Cortex of kidney (tissue), 1 donor: ENCODE measurements at places on chromosomes 3 and 15.

- no peak for DNase-seq
These were observed 73.0 kb downstream of the SCN10A start for GRCh38 chr3:38743043-38743442.

DNA sequence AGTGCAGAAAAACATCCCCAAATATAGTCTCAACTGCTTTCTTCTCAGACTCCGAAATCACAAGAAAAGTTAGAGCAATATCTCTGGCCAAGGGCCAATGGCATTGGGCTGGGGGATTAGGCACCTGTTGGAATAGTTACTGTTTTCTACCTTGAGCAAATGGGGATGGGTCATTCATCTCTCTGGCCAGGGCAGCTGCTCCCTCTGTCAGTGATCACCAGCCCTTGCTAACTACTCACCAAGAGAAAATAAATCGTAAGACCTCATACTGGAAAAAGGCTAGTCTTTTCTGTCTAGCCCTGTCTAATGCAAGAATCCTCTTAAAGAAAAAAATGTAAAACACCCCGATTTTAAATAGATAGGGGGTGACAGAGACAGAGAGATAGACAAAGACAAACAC lies 10.9 kb downstream of the CERS3 start:
- no peak for DNase-seq

DNA sequence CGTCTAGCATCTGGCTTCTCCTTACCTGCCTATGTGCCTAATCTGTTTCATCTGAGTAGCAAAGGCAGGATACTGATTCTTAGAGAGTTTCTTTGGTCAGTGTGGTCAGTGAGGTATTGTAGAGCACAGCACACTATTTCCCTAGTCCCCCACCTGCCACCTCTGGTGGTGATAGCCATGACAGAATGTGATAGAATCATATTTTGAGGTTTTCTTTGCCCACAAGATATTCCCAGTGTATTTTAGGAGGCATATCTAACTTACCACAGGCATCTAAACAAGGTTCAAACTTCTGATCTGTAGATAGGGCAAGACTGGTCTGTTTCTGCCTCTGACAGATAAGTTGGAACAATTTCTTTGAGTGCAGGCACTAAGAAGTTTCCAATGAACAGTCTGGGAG lies 188.0 kb downstream of the SOX2 start:
- no peak for DNase-seq

DNA sequence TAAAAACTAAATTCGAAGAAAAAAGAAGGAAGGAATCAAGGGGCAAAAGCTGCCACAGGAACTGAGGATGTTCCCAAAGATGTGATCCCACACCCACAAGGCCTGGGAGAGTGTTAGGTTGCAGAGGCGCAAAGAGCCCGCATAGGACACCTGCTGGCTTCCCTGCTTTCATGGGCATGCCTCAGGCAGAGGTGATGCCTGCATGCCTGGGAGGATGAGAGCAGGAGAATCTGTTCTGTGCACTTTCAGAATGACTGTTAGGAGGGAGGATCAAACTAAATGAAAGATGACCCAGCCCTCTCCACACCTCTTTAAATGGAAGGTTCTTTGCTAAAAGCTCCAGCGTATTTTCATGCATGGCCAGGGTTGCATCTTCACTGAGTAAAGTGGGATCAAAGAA lies 162.4 kb downstream of the PLCL2 start:
- no peak for DNase-seq

DNA sequence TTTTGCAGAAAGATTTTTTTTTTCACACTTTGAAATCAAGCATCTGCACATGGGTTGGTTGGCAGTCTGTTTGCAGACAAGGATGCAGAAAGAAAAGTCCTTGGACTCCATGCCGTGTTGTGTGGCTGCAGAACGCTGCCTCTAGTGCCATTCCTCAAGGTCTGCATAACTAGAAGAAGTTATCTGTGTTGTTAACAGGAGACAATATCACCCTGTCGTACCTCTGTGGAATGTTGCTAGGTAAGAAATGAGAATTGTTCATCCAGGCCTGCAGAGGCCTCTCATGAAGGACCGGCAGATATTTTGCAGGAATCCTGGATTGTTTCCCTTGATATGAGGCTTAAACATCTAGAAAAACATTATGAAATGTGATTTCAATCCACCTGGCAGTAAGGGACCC lies 58.5 kb upstream of the PPARG start:
- no peak for DNase-seq
